ENCODE measurements at places on chromosomes 7 and 10.

- no peak for DNase-seq
Observed at GRCh38 chr10:99777918-99778714, 4.3 kb upstream of the ABCC2 start.

- DNase-seq = no peak
Observed at GRCh38 chr7:74526780-74527179, 73.1 kb downstream of the GTF2IRD1 start.

- no peak for DNase-seq
Observed at GRCh38 chr10:125135771-125136035, 24.7 kb downstream of the CTBP2 start.

GRCh38 chr7:35983626-35984025 is 169.4 kb upstream of the EEPD1 start:
- no peak for DNase-seq

DNA sequence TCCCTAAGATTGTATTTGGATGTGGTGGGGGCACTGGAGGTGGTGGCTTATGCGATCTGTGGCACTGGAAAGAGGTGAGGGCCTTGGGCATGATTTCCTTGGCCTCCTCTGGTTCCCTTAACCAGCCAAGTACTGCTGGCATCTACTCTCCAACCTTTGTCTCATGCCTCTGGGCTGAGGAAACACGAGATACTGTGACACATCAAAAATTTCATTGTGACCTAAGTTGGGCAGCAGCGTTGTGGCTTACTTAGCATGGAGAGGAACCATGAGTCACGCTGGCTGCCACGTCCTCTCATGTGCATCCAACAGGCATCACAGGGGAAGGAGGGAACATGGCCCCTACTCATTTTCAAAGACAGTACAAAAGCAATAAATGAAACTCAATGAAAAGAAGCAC is 29.7 kb upstream of the GSDME start:
- DNase-seq = no peak

DNA sequence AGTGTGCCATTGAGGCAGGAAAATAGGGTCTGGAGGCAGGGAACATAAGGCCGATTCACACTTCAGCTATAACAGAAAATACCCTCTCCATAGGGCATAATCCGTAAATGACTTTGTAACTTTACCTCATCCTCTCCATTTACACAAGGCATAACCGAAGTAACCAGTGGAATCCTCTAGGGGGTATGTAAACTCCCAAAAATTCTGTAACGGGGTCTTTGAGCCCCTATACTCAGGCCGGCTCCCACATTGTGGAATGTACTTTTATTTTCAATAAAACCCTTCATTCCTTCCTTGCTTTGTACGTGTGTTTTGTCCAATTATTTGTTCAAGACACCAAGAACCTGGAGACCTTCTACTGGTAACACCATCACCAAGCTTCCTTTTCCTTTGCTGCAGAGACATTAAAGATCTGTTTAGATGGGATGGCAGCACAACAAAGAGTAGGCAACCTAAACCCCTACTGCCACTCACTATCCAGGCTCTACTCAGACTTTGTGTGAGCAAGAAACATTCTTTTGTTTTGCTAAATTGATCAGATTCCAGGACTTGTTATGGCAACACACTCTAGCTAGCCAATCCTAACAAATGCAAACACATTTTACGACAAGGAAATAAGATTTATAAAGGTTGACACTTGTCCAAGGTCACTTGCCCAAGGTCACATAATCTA is 99.3 kb downstream of the DGKI start:
- DNase-seq = no peak

- DNase-seq = no peak
Observed at GRCh38 chr7:137545059-137545716, 201.7 kb upstream of the PTN start.

- no peak for DNase-seq
Observed at GRCh38 chr7:1329261-1329660, 96.6 kb downstream of the UNCX start.
